ENCODE measurements at places on chromosomes 7 and 10.

DNA sequence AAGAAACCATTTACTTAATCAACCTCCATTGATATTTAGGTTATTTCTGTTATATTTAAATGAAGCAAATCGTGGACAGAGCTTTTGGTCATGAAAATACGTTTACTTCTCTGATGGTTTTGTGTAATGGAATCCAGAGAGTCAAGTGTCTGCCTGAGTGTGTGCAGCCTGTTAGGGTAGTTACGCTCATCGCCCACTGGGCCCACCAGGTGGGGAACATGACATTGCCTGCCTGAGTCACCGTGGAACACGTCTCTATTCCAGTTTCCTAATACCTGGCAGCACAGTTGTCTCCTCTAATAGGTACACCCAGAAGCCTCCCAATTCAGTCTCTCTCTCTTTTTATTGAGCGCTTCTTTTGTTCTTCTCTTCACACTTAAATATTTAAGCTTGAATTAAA lies 91.0 kb downstream of the ADCY1 start:
- DNase-seq = no peak

- no peak for DNase-seq
Measured at GRCh38 chr7:27917119-27917518, 177.2 kb downstream of the TAX1BP1 start.

DNA sequence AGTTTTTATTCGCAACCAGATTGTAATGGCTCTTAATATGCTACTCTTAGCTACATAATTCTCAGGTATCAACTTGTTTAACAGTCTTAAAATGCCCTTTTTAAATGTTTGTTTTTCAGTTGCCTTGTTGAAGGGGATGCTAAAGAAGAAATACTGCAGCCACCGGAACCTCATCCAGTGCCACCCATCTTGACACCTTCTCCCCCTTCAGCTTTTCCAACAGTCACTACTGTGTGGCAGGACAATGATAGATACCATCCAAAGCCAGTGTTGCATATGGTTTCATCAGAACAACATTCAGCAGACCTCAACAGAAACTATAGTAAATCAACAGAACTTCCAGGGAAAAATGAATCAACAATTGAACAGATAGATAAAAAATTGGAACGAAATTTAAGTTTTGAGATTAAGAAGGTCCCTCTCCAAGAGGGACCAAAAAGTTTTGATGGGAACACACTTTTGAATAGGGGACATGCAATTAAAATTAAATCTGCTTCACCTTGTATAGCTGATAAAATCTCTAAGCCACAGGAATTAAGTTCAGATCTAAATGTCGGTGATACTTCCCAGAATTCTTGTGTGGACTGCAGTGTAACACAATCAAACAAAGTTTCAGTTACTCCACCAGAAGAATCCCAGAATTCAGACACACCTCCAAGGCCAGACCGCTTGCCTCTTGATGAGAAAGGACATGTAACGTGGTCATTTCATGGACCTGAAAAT lies 69.5 kb upstream of the RSBN1L start:
- DNase-seq = no peak

DNA sequence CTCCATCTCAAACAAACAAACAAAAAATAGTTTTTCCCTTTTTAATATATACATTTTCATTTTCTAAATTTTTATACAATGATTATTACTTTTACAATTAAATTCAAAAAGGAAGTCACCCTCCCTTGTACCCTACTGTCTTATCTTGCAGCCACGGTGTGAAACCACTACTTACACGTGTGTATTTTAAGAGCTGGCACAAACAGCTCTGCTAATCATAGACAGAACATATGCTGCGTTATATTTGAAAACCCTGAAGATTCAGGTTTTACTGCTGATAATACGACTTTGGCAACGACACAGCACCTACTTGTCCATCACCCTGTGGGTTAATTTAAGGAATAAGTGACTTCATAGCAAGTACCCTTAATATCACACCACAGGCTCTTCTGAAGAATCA lies 991 bp downstream of the ANKRD61 start:
- DNase-seq = no peak

DNA sequence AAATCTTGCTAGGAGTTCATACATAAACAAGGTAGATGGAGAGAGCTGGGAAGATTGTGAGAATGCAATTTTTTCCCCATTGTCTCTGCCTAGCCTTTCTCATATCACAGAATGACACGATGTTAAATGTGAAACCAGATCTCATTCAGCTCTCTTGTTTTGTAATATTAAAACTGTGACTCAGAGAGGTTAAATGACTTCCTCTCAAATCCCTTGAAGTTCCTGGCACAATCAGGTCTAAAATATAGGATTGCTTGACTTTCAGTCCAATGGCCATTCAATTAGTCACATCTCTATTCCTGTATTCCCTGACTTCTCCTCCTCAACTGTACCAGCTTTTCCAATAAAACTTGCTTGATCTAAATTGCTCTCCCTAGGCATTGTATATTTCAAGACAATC lies 3.1 kb downstream of the ANKRD22 start:
- DNase-seq = no peak

DNA sequence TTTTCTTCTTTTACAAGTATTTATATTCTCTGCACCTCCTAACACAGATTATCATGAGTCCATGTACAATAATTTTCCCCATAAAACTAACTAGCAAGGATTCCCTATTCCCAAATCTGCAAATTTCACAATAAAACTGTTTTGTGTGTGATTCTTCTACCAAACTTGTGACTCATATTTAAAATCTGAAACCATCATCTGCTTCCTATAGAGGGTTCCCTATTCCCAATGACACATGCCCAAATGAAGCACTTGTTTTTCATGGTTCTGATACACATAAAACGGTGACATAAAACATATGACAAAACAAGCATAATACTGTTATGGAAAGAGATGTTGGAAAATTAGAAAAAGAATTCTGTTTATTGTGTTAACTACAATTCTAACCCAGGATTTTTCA lies 657.6 kb downstream of the PARD3 start:
- no peak for DNase-seq
